ENCODE measurements at places on chromosomes 11 and 22. TPM values are rescaled to one million over a fixed set of nuclear protein-coding genes. Genes with fewer than 3 reads are reported as not detected.
A peak's percentile ranks its signal among the peaks of the same experiment; 100 is the strongest.

The NXPE2 gene
- 0.57 TPM for total RNA-seq

The ARRB1 gene
- total RNA-seq: 44.3 TPM

The OR8G1 gene
- total RNA-seq: not detected

The GLYATL1 gene
- total RNA-seq: not detected

The PES1 gene
- 48.2 TPM for total RNA-seq

The CHORDC1 gene
- total RNA-seq: 24.7 TPM

The C11orf86 gene
- total RNA-seq: not detected

The CASP4 gene
- total RNA-seq: 43.5 TPM

The F2 gene
- total RNA-seq: not detected

The CENATAC gene
- total RNA-seq: 27.8 TPM

The PLEKHB1 gene
- 2.8 TPM for total RNA-seq

The TMEM86A gene
- 2.2 TPM for total RNA-seq

The TTC36 gene
- 0.43 TPM for total RNA-seq

The CHRM1 gene
- total RNA-seq: not detected

The GLYATL2 gene
- total RNA-seq: not detected

The XKR3 gene
- total RNA-seq: not detected

The BIRC3 gene
- 37.0 TPM for total RNA-seq

GRCh38 chr11:83979593-83979992 lies 693.4 kb upstream of the CCDC90B start:
- no peak for DNase-seq

GRCh38 chr11:63915961-63916836 lies 765 bp downstream of the RCOR2 start:
- DNase-seq: no peak

- DNase-seq: no peak
These were observed 825.0 kb upstream of the CHORDC1 start for GRCh38 chr11:91047882-91048281.

DNA sequence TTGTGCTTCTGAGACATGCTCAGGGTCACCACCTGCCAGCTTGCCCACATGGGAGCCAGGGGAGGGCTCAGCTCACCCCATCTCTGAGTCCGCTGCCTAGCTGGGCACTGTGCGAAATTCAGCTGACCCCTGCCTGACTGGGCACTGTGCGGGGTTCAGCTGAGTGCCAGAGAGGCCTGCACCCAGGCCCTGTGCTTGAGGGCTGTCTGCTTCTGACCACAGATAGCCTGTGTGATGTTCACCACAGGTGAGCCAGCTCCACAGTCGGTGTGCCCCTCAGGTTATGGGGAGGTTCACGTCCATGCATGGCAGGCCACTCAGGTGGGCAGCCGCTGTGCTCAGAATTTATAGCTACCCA lies 84.5 kb upstream of the SUSD2 start:
- peak; percentile 29 for DNase-seq

- no peak for DNase-seq
These were observed 12.3 kb downstream of the ABTB2 start for GRCh38 chr11:34345540-34345876.

- no peak for DNase-seq
These were observed 33.4 kb downstream of the BCR start for GRCh38 chr22:23213581-23214334.

DNA sequence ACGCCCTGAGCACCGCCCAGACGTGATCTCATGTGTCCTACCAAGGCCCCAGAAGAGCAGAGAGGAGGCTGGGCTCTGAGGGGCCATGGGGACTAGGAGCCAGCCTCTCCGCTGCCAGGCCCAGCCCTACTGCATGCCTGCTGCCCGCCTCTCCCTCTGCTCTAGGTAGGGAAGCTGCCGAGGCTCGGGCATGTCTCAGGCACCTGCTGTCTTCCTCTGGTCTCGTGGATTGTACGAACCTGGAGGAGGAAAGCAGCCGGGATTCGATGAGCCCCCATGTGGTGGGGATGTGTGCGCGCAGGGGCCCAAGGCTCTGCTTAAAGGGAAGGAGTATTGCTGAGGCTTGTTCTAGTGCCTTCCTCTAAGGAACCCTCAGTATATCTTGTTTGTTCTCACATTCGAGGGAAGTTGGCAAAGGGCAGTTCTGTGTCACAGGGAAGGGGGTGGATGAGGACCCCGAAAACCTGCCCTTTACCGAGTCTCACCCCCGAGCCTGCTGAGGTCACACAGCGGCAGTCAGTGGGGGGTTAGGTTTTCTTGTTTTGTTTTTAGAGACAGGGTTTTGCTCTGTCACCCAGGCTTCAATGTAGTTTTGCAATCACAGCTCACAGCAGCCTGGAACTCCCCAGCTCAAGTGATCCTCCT lies 21.2 kb downstream of the DAGLA start:
- DNase-seq: no peak

DNA sequence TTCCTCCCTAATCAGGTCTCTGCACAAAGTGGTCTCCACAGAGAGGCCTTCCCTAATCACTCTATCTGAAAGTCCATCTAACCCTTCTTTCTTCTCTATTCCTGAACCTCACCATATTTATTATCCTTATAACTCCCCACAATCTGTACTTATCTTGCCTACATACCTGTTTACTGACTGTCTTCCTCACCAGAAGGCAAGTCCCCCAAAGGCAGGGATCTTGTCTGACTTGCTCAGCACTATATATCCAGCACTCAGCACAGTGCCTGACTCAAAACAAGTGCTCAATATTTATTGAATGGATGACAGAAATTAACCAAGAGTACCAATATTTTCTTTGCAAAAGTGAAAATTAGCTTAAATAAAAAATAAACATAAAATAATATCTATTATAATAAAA lies 5.5 kb downstream of the DCUN1D5 start:
- DNase-seq: no peak

GRCh38 chr11:119964136-119965025 lies 173.5 kb downstream of the TRIM29 start:
- no peak for DNase-seq

GRCh38 chr11:8032576-8033304 lies 45.6 kb downstream of the EIF3F start:
- no peak for DNase-seq

- no peak for DNase-seq
These were observed 35.1 kb downstream of the WT1 start for GRCh38 chr11:32400196-32400595.

DNA sequence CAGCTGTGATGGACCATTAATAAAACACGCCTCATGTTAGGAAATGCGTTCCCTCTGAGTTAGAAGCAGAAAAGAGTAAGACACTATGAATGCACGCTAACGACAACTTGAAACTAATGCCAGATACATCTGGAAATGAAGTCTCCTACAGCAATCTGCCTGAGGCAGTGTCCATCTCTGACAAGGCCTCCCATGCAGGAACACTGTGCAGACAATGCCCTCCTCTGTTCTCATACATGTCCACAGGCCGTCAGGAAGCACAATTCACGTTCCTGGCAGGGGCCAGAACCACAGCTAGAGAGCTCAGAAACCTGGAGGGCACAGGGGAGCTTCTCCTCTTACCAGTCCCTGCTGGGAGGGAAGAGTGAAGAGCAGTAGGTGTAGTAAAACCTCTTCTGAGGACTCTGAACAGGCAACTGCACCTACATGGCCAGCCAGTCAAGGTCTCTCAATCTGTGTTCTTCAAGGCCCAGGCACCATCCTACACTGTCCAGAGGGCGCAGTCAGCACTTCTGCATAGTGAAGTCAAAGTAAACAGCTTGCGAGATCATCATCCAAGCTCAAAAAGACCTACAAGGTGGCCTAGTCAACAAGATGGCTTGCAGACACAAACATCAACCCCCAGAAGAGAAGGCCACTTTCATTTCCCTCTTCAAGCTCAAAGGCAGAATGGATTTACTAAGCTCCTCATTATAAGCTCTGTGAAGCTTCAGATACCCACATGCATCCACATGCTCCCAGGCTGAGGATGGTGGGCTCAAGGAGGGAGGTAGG lies 41.5 kb upstream of the CYP2D6 start:
- no peak for DNase-seq

GRCh38 chr11:88704485-88704884 lies 361.3 kb downstream of the GRM5 start:
- DNase-seq: no peak

DNA sequence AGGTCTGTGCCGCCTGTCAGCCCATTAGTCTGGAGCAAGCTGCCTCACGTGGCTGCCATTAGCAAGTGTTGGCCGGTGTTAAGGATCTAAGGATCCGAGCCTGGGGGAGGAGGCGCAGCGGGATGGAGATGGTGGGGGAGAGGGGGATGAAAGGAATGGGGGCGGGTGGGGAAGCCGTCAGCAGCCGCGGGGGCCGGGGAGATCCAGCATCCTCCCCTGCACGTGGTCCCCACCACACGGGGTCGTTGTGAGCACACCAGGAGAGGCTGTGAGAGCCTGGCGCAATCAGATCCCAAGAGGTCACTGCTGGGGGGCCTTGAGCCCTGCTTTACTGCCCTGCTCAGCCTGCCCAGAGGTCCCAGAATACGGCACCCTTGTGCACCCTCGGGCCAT lies 7.3 kb downstream of the CABP7 start:
- DNase-seq: no peak

DNA sequence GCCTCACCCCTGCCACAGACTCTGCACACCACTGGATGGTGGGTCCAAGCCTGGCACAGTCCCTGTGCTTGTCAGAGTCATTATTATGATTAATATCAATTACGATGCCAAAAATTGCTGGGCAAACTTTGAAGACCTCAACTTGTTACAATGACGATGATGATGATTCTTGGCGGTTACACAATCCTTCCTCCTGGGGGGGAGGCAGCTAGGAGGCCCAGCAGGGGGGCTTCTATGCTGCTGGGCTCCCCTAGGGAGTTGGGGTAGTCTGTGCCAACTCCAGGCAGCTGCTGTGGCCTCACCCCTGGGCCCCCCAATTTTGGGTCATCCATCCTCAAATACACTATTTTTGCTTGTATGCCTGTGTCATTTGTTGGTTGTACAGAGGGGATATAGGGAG lies 12.0 kb downstream of the SLC35E4 start:
- DNase-seq: no peak

DNA sequence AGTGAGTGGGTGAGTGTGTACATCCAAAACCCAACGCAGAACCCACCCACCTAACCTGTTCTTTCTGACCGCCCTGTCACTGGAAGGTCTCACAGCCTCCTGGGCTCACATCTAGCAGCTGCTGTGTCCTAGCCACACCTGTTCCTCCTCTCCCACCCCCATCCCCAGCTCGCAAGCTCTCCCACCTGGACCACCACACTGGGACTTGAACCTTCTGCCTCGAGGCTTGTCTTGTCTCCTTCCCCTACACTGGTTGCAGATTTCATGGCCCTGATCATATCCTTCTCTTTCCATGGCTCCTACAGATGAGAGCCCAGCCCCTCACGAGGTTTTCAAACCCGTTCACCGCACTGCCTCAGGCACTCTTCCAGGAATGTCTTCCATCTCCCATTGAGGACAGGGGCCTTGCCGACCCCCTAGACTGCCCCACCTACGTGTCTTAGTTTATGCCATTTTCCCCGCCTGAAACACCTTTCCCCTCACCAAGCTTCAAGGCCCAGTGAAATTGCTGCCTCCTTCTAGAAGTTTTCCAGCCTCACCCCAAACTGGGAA lies 6.7 kb downstream of the IFITM10 start:
- peak; percentile 53 for DNase-seq

- no peak for DNase-seq
These were observed 52.0 kb upstream of the CHRNA10 start for GRCh38 chr11:3723014-3723708.

DNA sequence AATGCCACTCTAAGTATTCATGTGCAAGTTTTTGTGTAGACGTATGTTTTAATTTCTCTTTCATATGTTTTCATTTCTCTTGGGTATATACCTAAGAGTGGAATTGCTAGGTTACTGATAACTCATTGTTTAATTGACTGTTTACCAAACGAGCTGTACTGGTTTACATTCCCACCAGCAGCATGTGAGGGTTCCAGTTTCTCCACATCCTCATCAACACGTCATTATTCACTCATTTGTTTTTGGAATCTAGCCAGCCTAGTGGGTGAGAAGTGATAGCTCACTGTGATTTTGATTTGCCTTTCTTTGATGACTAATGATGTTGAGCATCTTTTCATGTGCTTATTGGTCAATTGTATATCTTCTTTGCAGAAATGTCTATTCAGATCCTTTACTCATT lies 4.0 kb downstream of the ANKRD13D start:
- no peak for DNase-seq

- DNase-seq: peak; percentile 94
These were observed 120.5 kb upstream of the RASSF10 start for GRCh38 chr11:12888525-12889158.

GRCh38 chr22:37777122-37777687 lies 30.5 kb upstream of the GCAT start:
- DNase-seq: no peak

GRCh38 chr11:117528097-117528721 lies 200.6 kb downstream of the CEP164 start:
- DNase-seq: no peak

- peak; percentile 48 for DNase-seq
These were observed 31.2 kb downstream of the ALG12 start for GRCh38 chr22:49887064-49887451.

DNA sequence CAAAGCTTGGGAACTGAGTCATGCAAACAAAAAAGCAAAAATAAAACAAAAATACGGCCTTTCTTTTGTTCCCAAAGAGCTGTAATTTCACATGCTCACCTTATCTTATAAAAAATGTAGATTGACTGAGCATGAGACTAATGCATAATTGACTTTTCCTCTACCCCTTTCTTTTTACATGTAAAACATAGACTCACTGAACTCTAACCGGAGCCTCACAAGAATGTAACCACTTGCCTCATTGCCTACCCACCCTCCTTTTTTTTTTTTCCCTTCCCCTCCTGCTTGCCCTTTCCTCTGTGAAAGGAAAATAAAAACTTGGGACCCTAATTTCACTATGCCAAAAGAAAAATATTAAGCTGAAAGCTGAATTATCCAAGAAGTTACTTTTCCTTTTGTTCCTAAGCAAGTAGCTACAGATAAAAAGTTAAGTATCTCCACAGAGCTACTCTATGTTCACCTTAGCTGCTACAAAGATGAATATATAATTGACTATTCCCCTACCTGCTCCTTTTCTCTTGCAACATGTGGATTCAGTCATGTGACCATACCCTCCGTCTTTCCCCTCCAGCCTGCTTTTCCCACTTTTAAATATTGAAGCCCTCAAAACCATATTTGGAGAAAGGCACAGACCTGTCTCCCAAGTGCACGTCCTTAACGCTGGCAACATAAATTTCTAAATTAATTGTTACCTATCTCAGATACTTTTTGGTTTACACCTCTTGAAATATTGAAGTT lies 39.6 kb upstream of the WEE1 start:
- no peak for DNase-seq
